ENCODE measurements at places on chromosomes 7 and 10. TPM values are rescaled to one million over a fixed set of nuclear protein-coding genes. Genes with fewer than 3 reads are reported as not detected.
A peak's percentile ranks its signal among the peaks of the same experiment; 100 is the strongest.

DNA sequence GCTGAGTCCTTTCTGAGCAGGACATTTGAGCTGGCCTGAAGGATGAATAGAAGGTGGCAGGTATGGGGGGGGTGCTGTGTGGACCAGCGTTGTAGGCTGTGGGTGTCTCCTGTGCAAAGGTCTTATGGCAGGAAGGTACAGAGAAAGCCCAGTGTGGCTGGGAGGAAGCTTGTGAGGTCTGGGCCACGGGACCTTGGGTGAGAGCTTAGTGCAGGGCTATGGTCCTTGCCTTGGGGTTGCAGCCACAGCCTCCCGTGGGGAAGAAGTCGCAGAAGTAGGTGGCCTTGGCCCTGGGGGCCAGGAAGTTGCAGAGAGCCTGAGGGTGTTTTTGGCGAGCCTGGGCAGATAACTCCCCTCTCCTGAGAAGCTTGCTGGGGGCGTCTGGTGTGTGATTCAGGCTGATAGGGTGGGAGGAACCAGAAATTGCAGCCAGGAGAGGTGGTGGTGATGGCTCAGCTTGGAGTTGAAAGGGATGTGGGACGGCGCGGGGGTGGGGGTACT, 172.0 kb upstream of the TNRC18 start:
- H3K27me3 ChIP-seq: peaks cover 14% of the 10 kb centered on the region
- peaks cover 24% of the 10 kb centered on the region for H3K4me1 ChIP-seq
- peak overlapping the region; percentile 81 for H3K4me3 ChIP-seq
- DNase-seq: peak; percentile 33

GRCh38 chr7:158902427-158902826, 46.1 kb downstream of the DYNC2I1 start:
- peak overlapping the region; percentile 26 for H3K27ac ChIP-seq
- peaks cover 5% of the 10 kb centered on the region for H3K36me3 ChIP-seq
- no peak for DNase-seq
- H3K27me3 ChIP-seq: no peaks in the 10 kb centered on the region

DNA sequence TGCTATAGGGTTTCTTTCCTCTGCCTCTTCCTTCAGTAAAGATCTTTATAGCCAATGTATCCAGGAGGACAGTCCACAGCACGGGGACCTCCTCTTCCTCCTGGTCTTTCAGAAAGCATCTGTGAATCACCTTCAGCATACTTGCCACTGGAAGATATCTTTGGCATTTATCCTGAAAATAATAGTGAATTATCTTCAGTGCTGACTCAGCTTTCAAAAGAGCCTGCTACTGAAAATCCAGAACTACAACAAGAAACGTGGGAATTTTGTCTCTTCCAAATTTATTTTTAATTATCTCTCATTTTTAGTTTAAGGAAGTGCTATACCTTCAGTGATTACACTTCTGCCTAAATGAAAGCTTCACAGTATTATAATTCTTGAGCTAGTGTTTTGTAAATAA, 7.6 kb upstream of the UNC5B start:
- no peak overlapping the region for H3K27ac ChIP-seq
- no peak overlapping the region for H3K4me3 ChIP-seq
- H3K27me3 ChIP-seq: peaks cover 35% of the 10 kb centered on the region
- no peaks in the 10 kb centered on the region for H3K4me1 ChIP-seq
- H3K36me3 ChIP-seq: no peaks in the 10 kb centered on the region

DNA sequence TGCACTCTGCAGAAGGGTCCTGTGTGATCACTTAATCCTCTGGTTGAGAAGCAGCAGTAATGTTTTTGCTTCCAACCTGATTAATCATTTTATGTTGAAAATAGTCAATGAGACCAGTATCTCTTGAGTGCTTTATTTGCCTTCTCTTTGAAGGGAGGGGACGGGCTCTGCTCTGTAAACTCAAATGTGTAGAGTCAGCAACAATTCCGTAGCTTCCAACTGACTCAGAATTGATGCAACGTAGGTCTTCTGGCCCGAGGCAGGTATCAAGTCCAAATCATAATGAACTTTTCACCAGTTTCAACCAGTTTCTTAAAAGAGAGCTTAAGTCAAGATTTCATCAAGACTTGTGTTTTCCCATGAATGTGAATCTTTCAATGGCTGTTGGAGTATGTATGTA, 26.3 kb downstream of the GUSB start:
- no peak overlapping the region for H3K4me3 ChIP-seq
- peak overlapping the region; percentile 3 for H3K27ac ChIP-seq
- DNase-seq: no peak
- H3K27me3 ChIP-seq: no peaks in the 10 kb centered on the region

GRCh38 chr7:12889391-12889790, 202.0 kb downstream of the ARL4A start:
- DNase-seq: no peak
- H3K36me3 ChIP-seq: no peaks in the 10 kb centered on the region
- no peak overlapping the region for H3K4me3 ChIP-seq
- H3K27ac ChIP-seq: no peak overlapping the region

The OR2A14 gene
- not detected for total RNA-seq

Data from activated T-cell treated with anti-CD3 and anti-CD28 coated beads, Interleukin-2, amount 50 U/mL, for 72 hours (primary cell).